Stimulated activated CD8-positive, alpha-beta memory T cell treated with anti-CD3 and anti-CD28 coated beads, Interleukin-2, amount 100 ng/mL, for 1 hour (primary cell): ENCODE measurements at places on chromosomes 11 and 22.

DNA sequence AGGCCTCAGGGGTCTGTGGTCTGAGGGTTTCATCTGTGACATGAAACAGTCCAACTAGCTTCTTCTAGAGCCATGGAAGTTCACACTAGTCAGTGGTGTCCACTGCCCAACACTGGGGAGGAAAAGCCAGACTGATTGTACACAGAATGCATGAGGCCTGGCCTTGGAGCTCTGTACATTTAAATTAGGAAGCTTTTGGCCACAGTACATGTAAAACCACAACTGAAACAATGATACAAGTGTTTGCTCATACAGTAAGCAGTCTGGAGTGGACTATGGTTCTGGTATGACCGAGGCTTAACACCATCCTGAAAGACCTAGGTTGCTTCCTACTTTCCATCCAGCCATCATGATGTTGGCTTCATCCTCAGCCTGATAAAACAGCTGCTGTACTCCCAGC, 73.8 kb upstream of the SESN3 start:
- no peak for DNase-seq

DNA sequence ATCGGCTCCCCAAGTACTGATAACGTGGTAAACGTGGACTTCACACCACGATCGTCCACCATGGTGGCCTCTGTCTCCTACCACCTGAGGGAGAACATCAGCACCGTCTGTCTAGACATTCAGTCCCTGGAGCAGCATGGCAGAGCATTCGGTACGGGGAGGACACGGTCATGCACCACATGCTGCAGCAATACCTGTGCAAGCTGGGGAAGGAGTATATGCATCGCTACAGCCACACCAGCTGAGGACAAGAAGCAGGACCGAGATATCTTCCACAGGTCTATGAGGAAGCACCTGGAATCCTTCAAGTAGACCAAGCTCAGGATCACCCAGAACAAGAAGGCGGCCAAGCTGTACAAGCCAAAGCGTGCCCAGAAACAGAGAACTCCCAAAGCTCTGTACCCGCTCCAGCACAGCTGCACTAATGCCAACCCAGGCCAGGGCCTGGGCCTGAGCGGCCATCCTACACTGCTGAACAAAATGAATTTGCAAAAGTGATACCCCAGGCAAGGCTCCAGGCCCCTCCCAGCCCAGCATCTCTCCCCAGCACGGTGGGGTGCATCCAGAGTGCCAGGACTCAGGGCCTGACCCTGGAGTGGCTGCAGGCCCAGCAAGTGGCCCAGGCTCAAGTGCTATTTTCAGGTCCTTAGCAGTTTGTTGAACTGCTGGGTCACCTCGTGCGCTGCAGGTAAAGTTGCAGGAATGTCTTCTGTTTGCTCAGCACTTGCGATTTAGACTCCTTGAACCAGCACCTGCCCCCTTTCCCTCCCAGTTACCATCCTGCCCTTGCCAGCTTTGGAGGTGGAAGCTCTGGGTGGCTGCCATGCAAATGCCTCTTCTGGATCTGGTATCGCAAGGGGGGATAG, 119.3 kb upstream of the SERPIND1 start:
- DNase-seq, result no peak

- no peak for DNase-seq
Observed at GRCh38 chr11:134393638-134394037, 18.4 kb downstream of the B3GAT1 start.

DNA sequence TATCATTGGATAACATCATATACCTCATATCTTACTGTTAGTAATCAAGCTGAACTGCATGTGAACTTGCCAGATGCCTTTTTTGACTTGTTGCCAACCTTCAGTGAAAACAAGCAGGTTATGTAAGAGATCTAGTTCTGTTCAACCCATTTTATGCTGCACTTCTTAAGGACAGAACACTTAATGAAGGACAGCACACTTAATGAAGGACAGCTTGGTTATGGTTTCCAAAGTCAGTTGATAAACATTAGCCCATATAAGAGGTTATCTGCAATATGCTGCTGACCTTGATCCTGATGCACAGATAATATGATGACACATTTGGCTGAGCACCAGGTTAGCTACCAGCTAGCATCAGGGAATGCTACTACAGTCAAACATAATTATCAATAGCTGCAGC, 358.7 kb upstream of the PDGFD start:
- no peak for DNase-seq

GRCh38 chr11:61671527-61671926, 8.7 kb upstream of the DAGLA start:
- no peak for DNase-seq

DNA sequence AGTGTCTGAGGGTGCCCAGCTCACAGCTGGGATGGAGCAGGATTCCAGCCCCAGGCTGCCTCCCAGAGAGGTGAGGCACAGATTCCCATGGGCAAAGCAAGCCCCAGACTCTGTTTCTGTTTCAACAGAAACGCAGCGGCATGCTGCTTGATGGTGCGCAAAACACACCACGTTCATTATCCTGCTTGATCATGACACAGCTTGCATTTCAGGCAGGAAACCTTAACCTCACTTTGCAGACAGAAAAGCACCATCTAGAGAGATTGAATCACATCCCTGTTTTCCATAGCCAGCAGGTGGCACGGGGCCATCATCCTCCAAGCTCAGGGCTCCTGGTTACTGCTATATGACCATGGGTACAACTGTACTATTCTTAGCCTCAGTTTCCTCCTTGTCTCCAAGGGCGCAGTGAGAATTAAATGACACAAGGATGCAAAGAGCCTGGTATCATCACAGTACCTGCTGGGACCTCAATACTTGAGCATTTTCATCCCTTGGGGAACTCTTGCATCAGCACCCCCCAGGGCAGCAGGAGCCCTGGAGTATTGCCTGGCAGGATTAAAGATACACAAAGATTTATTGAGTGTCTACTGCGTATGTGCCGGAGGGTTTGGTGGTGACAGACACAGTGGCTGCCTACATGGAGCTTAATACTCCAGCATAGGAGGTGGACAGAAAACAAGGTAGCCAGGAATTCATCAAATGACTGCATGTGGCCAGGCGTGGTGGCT, 110.0 kb downstream of the TP53I11 start:
- DNase-seq, result no peak

DNA sequence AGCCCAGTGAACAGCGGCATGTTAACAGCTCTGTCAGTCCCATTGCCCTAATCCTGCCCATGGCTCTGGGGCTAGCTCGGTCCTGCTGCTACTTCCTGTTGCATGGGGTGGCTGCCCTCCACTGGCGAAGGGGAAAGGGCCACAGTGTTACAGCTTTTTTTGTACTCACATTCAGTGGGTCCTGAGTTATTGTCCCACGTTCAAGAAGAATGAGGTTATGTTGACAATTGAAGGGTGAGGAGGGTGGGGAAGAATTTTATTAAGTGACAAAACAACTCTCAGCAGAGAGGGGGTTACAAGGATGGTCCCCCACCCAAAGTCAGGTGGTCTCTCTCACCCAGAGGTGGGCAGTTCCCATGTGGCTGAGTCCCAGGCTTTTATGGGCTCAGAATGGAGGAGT, 17.7 kb upstream of the MS4A7 start:
- no peak for DNase-seq

DNA sequence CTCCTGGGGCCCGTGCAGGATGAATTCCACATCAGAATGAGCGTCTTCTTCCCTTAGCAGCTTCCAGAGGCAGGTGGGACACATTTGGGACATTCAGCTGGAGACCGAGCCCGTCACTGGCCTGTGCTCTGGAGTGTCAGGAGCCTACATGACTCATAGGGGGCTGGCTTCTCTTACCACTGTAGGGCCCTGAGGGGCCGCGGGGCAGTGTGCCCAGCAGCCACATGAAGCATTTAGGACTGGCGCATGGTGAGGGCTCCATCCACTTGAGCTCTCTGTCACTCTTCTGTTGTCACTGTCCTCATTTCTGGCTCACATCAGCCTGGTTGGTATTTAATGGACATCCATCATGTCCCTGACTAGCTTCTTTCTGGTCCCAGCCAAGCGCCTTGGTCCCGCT, 38.0 kb upstream of the TEF start:
- no peak for DNase-seq

- no peak for DNase-seq
Observed at GRCh38 chr11:111456086-111456858, 55.9 kb downstream of the BTG4 start.

DNA sequence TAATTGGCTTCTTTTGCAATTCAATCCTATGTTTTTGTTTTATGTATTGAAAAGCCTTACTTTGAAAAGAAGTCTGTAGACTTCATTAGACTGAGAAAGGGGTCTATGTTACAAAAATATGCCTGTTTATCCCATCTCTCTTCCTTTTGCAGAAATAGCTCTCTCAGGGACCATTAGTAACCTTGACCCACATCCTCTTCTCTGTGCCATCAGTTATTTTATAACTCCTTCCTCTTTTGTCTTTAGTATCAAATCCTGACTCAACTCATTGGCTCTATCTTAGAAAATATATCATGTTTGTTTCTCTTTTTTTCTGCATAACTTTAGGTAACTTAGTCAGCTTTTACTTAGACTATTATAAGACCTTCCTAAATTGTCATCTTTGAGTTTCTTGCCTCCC, 20.3 kb downstream of the ZC3H12C start:
- DNase-seq, result no peak

GRCh38 chr11:79441461-79441875, 638 bp upstream of the TENM4 start:
- DNase-seq, result no peak

- DNase-seq, result no peak
Observed at GRCh38 chr11:3120071-3120792, 44.9 kb downstream of the OSBPL5 start.

GRCh38 chr22:49432211-49432896, 395.3 kb downstream of the BRD1 start:
- no peak for DNase-seq

DNA sequence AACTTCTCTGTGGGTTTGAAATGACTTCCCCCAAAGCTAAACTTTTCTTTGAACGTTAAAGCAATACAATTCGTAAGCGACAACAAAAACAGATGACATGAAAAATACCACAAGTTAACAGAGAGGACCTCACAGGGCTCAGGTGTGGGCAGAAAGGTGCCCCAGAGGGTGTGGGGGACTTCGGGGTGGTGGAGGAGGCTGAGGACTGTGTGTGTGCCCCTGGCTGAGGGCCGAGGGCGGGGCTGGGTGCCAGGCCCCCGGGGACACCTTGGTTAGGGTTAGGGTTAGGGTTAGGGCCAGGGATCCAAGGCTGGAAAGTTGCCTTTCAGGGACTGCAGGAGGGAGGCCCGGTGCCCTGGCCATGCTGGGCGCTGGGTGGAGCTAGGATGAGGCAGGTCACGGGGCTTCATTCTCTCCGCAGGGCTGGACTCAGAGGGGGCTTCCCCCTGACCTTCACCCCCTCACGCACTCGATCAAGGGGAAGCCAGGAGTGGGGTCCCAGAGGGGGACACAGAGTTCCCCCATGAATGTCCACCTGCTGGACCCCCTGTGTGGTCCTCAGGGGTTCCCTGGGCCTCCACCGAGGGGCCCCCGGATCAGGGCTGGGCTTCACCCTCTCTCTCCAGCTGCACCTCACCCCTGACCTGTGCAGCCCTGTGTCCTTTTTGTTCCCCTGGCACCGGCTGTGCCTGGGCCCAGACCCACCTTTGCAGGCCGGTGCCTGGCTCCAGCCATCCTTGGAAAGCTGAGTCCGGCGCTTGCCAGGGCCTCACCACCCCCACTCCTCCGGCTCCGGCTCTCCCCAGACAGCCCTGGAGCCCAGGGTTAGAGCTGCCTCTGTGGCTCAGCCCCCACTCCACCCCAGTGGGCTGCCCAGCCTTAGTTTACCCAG, 7.0 kb downstream of the TNNI2 start:
- no peak for DNase-seq

DNA sequence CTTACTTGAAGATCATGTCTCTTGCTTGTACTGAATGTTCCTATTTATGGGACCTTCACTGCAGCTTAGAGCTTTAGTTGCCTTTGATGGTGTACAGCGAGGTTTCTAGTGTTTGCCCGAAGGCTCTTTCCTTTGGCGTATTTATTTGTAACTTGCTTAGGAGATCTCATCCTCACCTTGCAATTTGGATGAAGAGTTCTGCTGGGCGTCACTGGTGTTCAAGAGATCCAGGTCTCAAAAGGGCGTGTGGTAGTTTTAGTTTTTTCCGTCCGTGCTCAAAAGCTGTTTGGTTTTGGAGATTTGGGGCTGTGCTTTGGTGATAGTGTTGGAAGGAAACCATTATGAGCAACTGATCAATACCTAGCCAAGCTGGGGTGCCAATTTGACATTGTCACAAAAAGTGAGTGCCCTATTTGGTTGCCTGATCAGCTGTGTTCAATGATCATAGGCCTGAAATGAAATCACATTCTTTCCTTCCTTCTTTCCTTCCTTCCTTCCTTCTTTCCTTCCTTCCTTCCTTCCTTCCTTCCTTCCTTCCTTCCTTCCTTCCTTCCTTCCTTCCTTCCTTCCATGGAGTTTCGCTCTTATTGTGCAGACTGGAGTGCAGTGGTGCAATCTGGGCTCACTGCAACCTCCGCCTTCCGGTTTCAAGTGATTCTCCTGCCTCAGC, 69.7 kb upstream of the GRAMD1B start:
- DNase-seq, result no peak

GRCh38 chr22:49405590-49405989, 422.1 kb downstream of the BRD1 start:
- no peak for DNase-seq

- DNase-seq, result no peak
Observed at GRCh38 chr11:8756201-8756600, 73.6 kb downstream of the RPL27A start.

GRCh38 chr11:108253176-108253575, 30.3 kb downstream of the ATM start:
- no peak for DNase-seq

GRCh38 chr11:109247071-109247470, 174.9 kb upstream of the C11orf87 start:
- DNase-seq, result no peak

GRCh38 chr22:38129021-38129420, 18.5 kb upstream of the BAIAP2L2 start:
- DNase-seq, result no peak

- DNase-seq, result no peak
Observed at GRCh38 chr11:118746988-118747585, 43.9 kb downstream of the DDX6 start.

DNA sequence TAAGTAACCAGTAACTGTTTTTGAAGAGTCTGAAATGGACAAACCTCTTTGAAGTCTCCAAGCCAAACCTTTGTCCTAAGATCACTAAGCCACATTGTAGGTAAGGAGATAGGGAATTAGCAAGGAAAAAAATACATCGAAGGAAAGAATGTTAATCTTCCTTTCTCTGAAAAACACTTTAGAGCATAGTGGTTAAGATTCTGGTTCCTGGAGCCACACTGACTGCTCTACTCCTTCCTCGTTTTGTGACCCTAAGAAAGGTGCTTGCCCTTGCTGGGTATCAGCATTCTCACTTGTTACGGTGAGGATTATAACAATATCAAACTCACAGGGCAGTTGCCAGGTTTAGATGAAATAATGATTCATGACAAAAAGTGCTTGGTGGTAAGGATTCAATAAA, 104.0 kb downstream of the SIK3 start:
- no peak for DNase-seq

- DNase-seq, result no peak
Observed at GRCh38 chr11:5007561-5007960, 12.9 kb downstream of the OR51L1 start.

- no peak for DNase-seq
Observed at GRCh38 chr11:62851807-62852522, 12.6 kb upstream of the WDR74 start.

- no peak for DNase-seq
Observed at GRCh38 chr11:35087648-35088047, 51.3 kb upstream of the CD44 start.

GRCh38 chr11:107017433-107018218, 650 bp downstream of the GUCY1A2 start:
- no peak for DNase-seq
